ENCODE measurements at places on chromosomes 11 and 22. TPM values are rescaled to one million over a fixed set of nuclear protein-coding genes. Genes with fewer than 3 reads are reported as not detected.

SSTR3 gene
- not detected for total RNA-seq

- no peak for DNase-seq
Measured at GRCh38 chr11:128619007-128619406, 31.6 kb upstream of the ETS1 start.

GRCh38 chr22:35808377-35808776 is 90.7 kb downstream of the APOL5 start:
- no peak for DNase-seq

GRCh38 chr11:45052361-45052760 is 94.1 kb upstream of the PRDM11 start:
- DNase-seq = no peak

DNA sequence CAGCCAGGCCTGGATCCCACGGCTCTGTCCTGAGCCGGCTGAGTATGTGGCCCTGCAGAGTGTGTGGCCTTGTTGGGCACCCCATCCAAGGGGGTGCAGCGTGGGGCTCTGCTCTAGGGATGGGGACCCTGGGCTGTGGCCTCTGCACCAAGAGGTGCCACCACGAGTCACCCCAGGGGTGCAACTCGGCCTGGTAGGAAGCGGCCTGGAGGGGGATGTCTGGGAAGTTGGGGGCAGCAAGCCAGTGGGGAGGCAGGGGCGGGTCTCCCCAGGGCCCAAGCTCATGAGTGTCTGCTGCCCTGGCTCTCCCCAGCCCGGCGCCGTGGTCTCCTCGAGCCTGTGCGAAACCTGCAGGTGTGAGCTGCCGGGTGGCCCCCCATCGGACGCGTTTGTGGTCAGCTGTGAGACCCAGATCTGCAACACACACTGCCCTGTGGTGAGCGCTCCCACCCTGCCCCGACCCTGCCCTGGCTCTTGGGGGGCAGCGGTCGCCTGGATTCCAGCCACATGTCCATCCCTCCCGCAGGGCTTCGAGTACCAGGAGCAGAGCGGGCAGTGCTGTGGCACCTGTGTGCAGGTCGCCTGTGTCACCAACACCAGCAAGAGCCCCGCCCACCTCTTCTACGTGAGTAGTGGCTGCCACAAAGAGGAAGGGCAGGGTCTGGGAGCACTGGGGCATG is 24.2 kb upstream of the MUC5B start:
- no peak for DNase-seq

GRCh38 chr11:73028611-73029010 is 113.5 kb downstream of the FCHSD2 start:
- no peak for DNase-seq

COMMD9 gene
- 42.4 TPM for total RNA-seq

GRCh38 chr11:131666617-131667016 is 296.2 kb downstream of the NTM start:
- DNase-seq = no peak

DNA sequence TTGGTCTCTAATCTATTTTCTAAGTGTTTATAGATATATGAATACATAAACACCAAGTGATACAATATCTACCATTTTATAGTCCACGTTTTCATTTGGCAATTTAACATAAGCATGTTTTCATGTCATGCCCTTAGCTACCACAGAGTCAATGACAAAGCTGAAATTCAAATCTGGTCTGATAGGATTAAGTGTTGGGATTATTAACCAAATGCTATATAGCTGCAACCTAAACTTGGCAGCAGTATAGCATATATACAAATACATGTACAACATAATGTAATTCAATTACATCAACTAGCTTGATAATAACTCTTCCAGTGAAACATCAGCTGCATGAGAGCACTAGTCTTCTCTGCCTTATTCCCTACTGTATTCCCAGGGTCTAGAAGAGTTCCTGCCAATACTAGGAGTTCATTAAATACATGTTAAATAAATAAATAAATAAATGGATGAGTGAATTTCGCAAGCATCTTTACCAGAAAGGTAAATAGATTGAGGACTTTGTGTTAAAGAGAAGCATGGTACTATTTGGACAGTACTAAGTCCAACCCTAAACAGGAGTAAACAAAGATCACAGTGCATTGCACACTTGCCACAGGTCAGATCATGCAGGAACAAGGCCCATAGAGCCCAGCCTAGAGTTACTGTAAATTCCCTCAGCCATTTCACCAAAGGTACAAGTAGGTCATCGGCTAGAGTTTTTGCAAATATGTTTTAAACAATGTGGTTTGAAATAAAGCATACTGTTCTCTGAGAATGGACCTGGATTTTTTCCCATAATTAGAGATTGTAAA is 12.8 kb downstream of the SAA4 start:
- DNase-seq = no peak

NPTXR gene
- total RNA-seq = 0.32 TPM

DNA sequence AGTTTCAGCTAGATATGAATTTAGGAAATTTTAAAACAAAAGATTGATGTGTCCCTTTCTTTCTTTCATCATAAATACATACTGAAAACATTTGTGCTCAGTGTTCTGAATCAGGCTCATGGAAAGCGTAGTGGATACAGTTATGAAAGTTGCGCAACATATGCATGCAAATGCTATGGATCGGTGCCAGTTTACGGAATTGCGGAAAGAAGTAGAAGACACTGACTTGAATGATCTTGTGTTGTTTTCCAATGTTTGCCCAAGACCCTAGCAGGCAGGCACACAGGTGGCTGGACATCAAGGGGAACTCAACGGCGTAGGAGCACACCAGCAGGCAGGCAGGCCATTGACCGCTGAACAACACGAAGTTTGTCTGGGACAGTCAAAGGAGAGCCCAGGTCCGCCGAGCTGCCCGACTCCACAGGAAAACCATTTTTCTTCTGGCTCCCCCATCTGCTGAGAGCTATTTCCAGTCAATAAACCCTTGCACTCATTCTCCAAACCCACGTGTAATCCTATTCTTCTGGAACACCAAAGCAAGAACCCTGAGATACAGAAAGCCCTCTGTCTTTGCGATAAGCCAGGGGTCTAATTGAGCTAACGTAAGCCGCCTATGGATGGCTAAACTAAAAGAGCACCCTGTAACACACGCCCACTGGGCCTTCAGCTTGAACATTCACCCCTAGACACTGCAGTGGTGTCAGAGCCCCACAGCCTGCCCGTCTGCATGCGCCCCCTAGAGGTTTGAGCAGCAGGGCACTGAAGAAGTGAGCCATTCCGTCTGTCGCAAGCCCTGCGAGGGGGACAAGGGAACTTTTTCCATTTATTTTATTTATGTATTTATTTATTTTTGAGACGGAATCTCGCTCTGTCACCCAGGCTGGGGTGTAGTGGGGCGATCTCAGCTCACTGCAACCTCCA is 7.4 kb upstream of the BIRC3 start:
- DNase-seq = no peak

GRCh38 chr22:25817092-25817943 is 75.3 kb downstream of the MYO18B start:
- no peak for DNase-seq

GGTLC2 gene
- total RNA-seq = not detected

CSNK2A3 gene
- 1.4 TPM for total RNA-seq

GRCh38 chr11:121692236-121692635 is 239.5 kb upstream of the SORL1-AS1 start:
- DNase-seq = no peak

Data from pulmonary artery endothelial cell (primary cell).